ENCODE measurements at places on chromosomes 7 and 10.

DNA sequence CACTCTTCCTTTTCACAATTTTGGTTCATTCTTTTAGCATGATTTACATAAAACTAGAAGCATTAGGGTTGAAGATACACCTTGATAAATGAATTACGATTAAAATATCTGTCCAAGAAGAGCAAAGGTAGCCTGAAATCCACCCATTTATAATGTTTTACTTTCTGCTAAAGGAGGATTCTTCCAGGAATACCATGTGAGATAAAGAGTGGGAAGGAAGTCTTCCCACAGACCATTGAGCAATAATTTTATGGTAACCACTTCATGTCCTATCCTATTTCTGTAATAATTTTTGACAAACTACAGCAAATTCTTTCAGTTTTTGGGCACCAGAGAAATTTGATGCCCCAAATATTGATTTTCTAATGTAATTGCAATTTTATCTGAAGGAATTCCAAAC lies 150.6 kb upstream of the STEAP4 start:
- DNase-seq = no peak

- peak; percentile 83 for DNase-seq
Observed at GRCh38 chr10:118116715-118117449, 70.1 kb upstream of the RAB11FIP2 start.

- DNase-seq = no peak
Observed at GRCh38 chr10:62978482-62978881, 154.6 kb upstream of the NRBF2 start.

DNA sequence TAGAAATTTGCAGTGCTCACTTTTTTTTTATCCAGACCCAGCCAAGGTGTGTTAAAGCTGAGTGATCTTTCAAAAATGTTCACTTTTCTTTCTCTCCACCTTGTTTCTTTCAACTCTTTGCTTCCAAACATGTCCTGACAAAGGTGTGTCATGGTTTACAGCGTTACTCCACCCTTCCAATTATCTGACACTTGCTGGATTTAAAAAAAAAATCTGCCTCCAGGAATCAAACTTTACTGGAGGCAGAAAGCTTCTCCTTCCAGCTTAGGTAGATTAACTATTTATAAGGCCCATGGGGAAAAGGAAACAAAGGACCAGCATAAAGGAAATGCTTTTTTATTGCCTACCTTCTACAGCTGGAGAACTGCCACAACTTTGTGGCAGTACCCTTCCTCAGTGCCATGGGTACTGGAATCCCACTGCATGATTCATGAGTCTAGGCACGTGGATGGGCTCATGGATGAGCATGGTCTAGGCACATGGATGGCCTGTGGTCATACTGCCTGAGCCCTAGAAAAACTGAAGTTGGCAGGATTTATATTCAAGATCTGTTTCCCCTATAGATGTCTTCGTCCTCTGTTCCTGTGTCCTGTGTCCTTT lies at the start of gene COL17A1:
Gene COL17A1, minus strand, starts transcription at position 80 of the 600 bp plus-strand sequence. CDS start 5,207 bp downstream, outside the sequence.
- DNase-seq = no peak

- no peak for DNase-seq
Observed at GRCh38 chr7:47217086-47217485, 364.8 kb downstream of the TNS3 start.

DNA sequence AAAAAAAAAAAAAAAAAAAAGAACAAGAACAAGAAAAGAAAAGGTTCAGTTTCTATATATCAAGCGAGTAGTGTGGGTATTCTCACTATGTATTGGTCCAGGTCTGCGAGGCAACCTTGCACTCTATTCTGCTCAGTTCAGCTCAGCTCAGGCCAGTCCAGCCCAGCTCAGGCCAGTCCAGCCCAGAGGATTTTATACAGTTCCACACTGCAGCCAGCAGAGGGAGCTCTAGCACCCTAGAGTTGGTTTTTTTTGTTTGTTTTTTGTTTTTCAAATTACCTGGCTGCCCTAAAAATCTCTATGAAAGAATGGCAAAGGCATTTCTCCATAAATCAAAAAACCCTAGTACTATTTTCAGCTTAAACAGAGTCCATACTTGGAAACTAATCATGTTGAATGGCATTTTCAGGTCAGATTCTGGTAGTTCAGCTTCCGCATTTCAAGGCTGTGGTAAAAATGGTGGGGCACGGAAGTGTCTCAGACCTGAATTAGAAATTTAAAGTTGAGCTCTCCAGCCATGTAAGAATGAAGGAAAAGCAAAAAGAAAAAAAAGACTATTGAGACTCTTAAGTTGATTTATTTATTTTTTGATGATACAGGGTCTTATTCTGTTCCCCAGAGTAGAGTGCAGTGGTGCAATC lies 55.2 kb upstream of the GSDME start:
- peak; percentile 38 for DNase-seq

DNA sequence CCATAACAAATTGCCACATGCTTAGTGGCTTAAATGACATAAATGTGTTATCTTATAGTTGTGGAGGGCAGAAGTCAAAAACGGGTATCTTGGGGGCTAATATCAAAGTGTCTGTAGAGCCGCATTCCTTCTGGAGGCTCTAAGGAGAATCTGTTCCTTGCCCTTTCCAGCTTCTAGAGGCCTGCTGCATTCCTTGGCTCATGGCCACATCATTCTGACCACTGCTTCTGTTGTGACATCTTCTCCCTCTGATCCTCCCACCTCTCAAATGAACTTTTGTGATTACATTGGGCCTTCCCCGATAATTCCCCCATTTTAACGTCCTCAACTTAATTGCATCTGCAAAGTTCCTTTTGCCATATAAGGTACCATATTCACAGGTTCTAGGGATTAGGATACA lies 76.1 kb downstream of the CYP26A1 start:
- no peak for DNase-seq

- DNase-seq = peak; percentile 6
Observed at GRCh38 chr7:19574131-19574530, 134.7 kb downstream of the POLR1F start.

DNA sequence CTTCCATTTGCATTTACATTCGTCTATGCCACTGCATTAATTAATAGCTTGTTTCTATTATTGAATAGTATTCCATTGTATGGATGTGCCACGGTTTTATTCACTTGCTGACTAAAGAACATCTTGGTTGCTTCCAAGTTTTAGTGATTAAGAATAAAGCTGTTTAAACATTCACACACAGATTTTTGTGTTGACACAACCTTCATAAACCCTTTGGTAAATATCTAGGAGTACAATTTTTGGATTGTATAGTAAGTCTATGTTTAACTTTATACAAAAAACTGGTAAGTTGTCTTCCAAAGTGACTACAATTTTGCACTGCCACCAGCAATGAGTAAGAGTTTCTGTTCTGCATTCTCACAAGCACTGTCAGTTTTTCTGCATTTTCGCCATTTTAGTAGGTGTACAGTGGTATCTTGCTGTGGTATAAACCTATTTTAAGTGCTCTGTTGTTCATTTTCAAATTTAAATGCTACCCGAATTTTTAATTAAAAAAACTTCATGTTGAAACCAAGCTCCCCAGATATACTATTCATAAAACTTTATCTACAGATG lies 121.4 kb downstream of the RNF133 start:
- no peak for DNase-seq

DNA sequence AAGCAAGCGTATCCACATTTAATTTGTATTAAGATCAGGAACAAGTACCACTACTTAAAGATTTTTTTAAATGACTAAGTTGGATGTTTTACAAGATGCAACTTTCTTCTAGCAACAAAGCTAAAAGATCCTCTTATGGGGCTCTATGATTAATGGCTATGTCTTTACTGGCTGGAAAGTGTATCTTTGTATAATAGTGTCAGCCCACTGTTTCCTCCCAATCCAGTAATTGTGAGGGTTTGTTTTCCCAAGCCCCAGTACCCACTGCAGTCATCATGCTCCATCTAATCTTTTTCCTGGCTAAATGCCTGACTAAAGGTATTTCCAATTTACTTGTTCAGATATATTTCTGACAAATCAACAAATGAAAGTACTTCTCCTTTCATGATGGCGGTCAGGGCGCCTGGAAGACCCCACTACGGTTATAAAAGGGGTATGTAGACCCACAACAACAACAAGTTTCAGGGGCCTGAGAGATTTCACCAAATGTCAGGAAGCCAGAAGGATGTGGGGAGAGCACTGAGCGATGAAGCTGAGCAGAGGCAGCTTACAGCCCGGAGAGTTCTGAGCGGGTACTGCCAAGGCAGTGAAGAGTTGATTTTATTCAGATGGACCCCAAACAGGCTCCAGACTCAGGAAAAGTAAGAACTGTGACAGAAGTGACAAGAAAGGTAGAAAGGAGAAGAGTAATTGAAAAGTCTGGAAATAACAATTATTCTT lies 222.6 kb upstream of the KLF14 start:
- DNase-seq = no peak

- DNase-seq = no peak
Observed at GRCh38 chr7:38374507-38374906, 101.1 kb upstream of the TARP start.

GRCh38 chr7:13797545-13797944 lies 191.9 kb downstream of the ETV1 start:
- DNase-seq = no peak

- peak; percentile 96 for DNase-seq
Observed at GRCh38 chr7:23013715-23014649, at the start of gene HYCC1. Gene HYCC1, minus strand, starts transcription at chr7:23014130. Its CDS starts 23,019 bp downstream, at chr7:22991111.

GRCh38 chr7:116653646-116654045 lies 18.4 kb upstream of the MET start:
- no peak for DNase-seq

- no peak for DNase-seq
Observed at GRCh38 chr10:117477961-117478670, 64.4 kb upstream of the EMX2 start.

- no peak for DNase-seq
Observed at GRCh38 chr10:7544203-7544602, 122.6 kb downstream of the ITIH5 start.

DNA sequence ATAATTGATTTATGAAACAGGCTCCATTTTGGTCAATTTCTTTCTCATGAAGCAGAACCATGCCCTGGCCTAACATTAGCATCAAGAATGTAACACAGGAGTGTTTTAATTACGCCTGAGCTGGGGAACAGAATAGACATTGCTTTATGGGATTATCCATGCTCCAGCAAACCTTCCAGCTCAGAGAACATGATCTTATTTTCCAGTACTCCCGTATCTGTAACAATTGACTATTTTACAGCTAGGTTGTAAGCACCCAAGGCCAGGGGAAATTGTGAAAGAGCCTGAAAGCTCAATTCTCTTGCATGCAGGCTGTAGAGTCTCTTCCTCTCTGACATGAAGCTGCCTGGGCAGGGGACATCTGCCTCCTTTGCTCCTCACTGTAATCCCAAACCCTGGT lies 30.8 kb upstream of the CRYGN start:
- no peak for DNase-seq

GRCh38 chr10:87652261-87652660 lies 7.4 kb upstream of the PAPSS2 start:
- no peak for DNase-seq

- DNase-seq = no peak
Observed at GRCh38 chr7:99141841-99142726, 1.8 kb downstream of the SMURF1 start.

- DNase-seq = no peak
Observed at GRCh38 chr7:63073286-63073685, 925.4 kb upstream of the ZNF722 start.

DNA sequence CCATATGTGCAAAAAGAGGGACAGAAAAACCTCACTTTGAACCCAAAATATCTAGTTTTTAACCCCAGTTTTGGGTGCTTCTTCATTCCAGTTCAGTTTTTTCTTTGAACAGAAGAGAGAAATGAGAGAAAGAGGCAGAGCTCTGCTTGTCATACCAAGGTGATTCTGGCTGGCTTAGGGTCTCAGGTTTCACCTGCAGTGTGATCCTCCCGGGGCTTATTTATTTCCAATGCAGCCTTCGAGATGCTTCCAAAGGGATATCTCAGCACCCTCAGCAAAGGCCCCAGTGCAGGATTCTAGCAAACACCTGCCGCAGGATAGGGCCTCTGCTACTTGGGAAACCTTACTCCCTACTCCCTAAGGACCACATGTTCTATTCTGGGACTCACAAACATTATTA lies 131.3 kb downstream of the WDR11 start:
- no peak for DNase-seq

DNA sequence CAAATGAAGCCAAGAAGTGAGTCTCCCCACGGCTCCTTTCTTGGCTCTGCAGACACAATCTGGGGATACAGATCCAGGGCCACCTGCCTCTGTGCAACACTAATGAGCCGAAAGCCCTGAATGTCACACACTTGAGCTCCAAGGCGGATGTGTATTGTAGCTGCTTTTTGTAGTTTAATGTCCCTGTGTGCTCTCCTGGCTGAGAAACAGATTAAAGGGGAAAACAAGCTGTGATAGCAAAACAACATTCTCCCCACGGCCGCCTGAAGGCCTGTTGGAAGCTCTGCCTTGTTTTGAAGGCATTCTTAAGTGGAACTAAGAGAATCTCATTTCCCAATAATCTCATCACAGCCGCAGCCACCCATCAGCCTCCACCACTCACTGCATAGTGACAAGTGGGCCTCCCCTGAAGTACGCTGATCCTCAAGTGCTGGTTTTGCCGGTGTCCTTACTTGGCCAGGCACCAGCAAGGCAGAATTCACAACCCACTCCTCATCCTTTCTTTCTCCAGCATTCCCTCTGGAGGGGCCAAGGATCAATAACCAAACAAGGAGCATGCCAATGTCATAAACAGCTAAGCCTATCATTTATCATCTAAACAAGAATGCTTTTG lies 44.4 kb upstream of the AMPH start:
- DNase-seq = no peak

- DNase-seq = no peak
Observed at GRCh38 chr10:22016046-22016705, 12.6 kb upstream of the DNAJC1 start.

DNA sequence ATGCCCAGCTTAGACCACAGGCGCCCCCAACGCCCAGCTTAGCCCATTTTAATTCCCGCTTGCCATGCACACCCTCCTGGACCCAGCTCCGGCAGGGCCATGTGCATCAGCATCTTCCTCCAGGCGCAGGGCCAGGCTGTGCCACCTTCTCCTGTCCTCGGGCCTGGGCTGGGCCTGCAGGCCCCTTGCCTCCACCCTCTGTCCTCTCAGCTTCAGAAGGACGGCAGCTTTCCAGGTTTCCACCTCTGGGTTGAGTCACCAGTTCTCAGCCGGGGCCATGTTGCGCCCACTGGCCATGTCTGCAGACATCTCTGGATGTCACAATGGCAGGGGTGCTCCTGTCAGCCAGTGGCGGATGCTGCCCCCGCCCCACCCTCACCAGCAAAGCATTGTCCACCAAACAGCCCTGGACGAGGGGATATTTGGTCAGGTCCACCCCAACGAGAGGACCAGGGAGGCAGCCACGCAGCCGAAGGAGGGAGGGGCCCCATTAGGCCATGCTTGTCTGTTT lies 59.1 kb upstream of the NKX6-2 start:
- DNase-seq = no peak

DNA sequence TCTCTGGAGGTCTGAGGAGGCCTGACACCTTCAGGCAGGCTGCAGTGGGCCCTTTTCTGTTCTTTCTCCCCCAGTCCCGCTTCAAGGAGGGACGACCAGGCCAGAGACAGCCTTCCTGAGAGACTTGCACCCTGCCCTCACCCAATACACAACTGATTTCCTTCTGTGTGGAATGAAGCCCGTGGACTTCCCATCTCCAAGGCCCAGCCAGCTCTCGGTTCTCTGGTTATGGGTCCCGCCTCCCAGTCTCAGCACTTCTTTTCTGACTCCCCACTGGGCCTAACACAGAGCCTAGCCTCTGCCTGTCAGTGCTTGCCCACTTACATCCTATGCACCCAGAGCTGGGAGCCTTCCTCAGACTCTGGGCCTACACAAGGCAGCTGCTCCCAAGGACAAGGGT lies 24.1 kb upstream of the ADCYAP1R1 start:
- DNase-seq = no peak

GRCh38 chr10:28680358-28680752 lies 3.0 kb downstream of the BAMBI start:
- DNase-seq = no peak
